NCI-H2029 treated with DMSO at 0.1 percent for 48 hours (cell line): ENCODE measurements at places on chromosomes 7 and 10.

GRCh38 chr7:142669074-142669654, 80.1 kb upstream of the PRSS1 start:
- DNase-seq: no peak

GRCh38 chr10:126041804-126042231, 145.5 kb downstream of the FANK1 start:
- DNase-seq: peak; percentile 13

- DNase-seq: no peak
Observed at GRCh38 chr10:112775892-112776674, 174.0 kb upstream of the TCF7L2 start.

DNA sequence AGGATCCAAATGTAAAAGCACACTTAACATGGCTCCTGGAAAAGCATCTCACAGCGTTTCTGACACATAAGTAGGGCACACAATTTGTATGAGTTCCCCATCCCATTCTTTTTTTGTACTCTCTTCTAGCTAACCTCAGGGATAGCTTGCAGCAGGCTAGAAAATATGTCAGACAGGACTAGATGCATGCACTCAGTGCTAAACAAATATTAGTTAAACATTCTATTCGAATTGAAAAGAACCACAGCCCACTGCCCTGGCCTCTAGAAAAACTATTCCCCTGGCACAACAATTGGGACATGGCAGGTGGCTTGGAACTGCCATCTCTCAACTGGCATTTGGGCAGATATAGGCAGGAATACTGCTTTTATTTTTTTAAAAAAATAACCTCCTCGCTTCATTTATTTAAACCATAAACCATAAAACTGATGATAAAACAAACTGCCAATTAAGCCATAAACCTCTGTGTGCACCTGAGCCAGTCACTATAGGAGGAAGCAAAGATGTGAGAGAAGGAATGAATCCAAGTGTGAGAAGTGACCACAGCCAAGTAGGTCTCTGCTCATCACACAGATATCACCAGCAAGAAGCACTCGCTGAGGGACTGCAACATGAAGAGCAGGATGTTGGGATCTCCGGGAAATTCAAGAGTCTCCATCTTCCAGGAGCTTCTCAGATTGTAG, 394.1 kb downstream of the NEBL start:
- DNase-seq: no peak

DNA sequence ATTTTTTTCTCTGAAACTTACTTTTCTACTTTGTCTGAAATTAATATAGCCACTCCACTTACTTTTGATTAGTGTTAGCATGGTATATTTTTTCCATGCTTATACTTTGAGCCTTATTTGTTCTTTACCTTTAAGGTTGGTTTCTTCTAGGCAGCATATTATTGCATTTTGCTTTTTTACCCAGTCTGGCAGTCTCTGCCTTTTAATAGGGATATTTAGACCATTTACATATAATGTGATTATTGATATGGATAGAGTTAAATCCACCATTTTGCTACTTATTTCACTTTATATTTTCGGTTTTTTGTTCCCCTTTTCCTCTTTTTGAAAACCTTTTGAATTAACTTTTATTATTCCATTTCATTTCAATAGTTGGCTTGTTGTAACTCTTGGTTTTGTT, 30.3 kb downstream of the CYP26A1 start:
- no peak for DNase-seq

- no peak for DNase-seq
Observed at GRCh38 chr10:101972761-101973160, 83.2 kb downstream of the ARMH3 start.

DNA sequence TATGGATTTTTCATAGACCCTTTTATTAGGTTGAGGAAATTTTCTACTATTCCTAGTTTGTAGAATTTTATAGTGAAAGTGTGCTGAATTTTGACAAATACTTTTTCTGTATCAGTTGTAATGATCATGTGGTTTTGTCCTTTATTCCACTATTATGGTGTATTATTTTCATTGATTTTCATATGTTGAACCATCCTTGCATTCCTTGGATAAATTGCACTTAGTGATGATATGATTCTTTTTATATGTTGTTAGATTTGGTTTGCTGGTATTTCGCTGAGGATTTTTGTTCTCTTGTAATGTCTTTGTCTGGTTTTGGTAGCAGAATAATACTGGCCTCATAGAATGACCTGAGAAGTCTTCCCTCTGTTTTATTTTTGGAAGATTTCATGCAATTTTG, 140.6 kb upstream of the CDK6 start:
- no peak for DNase-seq

GRCh38 chr10:5325076-5325475, 39.7 kb upstream of the UCN3 start:
- no peak for DNase-seq

- DNase-seq: no peak
Observed at GRCh38 chr10:98328640-98329039, 60.6 kb upstream of the LOXL4 start.

- no peak for DNase-seq
Observed at GRCh38 chr10:101183458-101184183, 45.6 kb downstream of the LBX1 start.

GRCh38 chr7:38163671-38164070, 14.4 kb upstream of the STARD3NL start:
- DNase-seq: no peak

- no peak for DNase-seq
Observed at GRCh38 chr7:10463701-10464100, 510.0 kb upstream of the PHF14 start.

- DNase-seq: no peak
Observed at GRCh38 chr10:51144161-51144781, 70.0 kb downstream of the PRKG1 start.

- DNase-seq: no peak
Observed at GRCh38 chr7:106313966-106314365, 29.2 kb upstream of the NAMPT start.

DNA sequence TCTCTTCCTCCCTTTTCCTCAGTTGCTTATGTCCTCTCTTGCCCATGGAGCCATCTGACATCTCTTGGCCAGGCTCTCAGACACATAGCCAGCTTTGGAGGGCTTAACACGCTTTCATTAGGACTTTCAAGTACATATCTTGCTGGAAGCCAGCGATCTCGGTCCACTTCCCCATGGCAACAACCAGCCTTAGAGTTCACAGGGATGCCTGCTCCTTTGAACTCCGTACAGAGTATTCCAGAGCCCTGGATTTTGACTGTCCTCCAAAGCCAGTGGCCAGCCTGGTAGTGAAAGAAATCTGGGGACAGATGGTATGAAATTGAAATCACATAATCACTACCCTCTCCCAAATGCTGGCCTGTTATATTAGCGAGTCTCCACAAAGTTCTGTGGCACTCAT, 370.5 kb upstream of the NPVF start:
- no peak for DNase-seq

DNA sequence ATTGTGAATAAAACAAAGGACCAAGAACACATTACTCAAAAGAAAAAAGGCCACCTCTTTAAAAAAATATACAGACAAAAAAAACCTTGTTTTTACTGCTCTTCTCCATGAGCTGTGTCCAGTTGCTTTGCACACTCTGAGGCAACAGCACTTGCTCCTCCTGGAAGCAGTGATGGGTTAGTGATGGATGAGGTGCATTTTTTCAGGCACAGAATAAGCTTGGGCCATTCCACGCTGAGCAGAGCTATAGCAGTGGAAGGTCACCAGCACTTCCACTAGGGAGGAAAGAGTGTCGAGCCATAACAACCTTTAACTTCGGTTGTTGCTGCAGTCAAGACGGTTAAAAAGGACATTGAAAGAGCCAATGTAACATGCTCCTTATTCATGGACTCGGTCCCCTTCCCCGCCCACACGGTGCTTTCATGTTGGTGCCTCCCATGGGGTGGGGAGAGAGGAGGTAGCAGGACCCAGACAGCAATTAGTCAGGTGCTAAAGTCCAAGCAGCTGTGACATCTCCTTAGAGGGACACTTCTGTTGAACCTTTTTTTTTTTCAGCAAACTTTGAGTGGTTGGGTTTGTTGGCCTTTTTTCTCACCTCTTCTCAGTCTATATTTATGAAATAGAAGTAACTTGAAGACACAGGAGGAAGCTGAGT, 136.5 kb upstream of the ADARB2 start:
- no peak for DNase-seq

- DNase-seq: no peak
Observed at GRCh38 chr7:79897166-79897565, 237.5 kb upstream of the GNAI1 start.

GRCh38 chr10:71939304-71939703, 24.9 kb upstream of the CHST3 start:
- no peak for DNase-seq

GRCh38 chr10:18658271-18659124, 733 bp upstream of the ARL5B start:
- no peak for DNase-seq

DNA sequence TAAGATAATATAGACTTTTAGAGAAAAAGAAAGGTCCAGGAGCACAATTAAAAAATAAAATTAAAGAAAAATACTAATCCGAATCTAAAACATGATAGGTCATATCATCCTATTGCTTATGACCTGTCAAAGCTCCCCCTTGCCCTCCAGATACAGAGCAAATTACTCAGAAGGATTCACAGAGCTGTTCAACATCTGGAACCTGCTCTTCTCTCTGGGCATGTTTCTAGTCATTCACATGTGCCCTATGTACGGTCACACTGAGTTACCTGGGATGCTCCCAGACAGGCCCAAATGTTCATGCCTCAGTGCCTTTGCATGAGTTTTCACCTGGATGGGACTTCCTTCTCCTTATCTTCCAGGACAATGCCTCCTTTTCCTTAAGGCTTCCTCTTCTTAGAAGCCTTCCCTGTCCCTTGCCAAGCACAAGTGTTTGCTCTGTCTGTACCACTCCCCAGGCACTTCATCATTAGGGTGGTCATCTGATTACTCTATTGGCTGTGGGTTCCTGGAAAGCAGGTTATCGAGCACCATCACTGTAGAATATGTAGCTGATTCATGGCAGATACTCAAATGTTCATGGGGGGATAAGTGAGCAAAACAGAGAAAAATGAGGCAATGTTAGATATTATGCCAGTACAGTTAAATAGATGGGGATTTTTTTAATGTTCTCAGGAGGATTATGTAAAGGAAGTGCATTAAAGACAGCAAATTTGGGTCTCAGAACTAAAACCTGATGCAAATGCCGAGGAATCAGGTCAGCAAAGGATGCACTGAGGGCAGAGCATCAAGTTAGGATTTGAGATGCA, 12.0 kb upstream of the AOAH start:
- DNase-seq: no peak

DNA sequence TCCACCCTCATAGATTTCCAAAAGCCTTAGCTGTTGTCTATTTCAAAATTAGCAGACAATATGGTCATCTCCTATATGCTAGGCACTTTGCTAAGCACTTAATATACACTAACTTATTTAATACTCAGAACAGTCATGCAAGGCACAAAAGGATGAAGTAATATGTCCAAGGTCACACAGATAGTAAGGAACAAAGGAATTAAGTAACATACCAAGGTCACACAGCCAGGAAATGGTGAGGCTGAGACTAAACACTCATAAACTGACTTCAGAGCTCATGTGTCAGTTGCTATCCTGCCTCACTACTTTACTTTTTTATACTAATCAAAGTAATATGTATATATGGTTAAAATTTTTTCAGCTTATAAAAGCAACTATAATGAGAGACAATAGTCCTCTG, 23.6 kb upstream of the HIBADH start:
- DNase-seq: no peak

DNA sequence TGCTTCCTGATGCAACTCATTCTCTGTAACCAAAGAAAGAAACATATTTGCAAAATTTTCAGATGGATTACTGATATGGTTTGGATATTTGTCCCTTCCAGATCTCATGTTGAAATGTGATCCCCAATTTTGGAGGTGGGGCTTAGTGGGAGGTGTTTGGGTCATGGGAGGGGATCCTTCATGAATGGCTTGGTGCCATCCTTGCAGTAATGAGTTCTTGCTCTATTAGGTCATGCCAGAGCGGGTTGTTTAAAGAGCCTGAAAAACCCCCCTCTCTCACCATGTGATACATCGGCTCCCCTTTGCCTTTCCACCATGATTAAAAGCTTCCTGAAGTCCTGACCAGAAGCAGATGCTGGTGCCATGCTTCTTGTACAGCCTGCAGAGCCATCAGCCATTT, 43.8 kb upstream of the PRKG1 start:
- no peak for DNase-seq

DNA sequence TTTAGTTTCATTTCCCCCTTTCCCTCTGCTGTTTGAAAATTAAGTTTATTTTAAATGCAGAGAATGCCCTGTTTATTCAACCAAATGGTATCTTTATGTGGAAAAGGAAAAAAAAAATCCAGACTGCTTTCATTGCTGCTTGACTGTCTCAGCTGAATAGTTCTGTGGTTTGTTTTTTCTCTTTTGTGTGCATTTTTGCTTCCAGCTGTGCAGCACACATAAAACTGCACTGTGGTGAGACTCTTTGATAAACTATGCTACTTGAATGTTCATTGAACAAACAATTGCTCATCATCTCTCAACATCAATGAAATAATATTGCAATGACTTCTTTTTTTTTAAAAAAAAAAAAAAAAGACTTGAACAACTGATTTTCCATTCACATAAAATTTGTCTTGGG, 78.6 kb upstream of the GLI3 start:
- no peak for DNase-seq

- DNase-seq: no peak
Observed at GRCh38 chr7:50994753-50995319, 212.1 kb upstream of the GRB10 start.

GRCh38 chr10:22426653-22427052, 81.4 kb downstream of the SPAG6 start:
- no peak for DNase-seq

- DNase-seq: no peak
Observed at GRCh38 chr10:27100813-27101347, 586 bp upstream of the ANKRD26 start.

- DNase-seq: no peak
Observed at GRCh38 chr7:27575613-27576012, 87.1 kb downstream of the HIBADH start.

DNA sequence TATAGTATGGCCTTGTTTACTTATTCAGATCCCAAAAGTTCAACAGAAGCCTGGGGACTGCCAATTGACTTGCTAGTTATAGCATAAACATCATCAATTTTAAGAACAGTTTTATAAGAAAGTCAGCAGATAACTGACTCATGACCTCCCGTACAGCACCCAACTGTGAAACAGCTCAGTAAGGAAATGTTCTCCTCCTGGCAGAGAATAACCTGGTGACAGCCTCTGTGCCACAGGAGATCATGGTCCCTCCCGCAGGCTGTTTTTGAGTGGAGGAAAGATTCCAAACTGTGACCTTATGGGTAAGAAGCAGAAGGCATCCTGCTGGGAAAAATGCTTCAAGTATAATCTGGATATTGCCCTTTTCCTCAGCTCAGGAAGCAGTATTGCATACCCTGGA, 182.5 kb downstream of the SEMA3D start:
- no peak for DNase-seq

- no peak for DNase-seq
Observed at GRCh38 chr10:72020914-72021809, 57.0 kb downstream of the CHST3 start.

DNA sequence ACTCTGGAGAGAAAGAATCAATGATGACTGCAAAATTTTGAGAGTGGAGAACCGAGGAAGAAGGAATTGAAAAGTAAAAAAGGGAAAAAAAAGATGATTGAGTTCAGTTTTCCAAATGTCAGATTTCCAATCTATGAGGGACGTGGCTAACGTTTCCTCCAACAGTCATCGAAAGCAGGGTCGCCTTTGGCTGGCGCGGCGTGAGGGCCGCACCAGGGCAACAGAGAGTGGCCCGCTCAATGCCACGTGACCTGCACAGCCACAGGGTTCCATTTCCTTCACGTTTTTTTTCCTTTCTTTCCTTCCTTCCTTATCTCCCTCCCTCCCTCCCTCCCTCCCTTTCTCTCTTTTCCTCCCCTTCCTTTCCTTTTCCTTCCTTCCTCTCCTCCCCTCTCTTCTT, 101.9 kb downstream of the WDR37 start:
- DNase-seq: no peak
